ENCODE measurements at places on chromosomes 1 and 21.

- DNase-seq, result no peak
Measured at GRCh38 chr21:14993115-14993514, 71.7 kb downstream of the NRIP1 start.

- no peak for DNase-seq
Measured at GRCh38 chr1:202567738-202568137, 142.5 kb downstream of the SYT2 start.

DNA sequence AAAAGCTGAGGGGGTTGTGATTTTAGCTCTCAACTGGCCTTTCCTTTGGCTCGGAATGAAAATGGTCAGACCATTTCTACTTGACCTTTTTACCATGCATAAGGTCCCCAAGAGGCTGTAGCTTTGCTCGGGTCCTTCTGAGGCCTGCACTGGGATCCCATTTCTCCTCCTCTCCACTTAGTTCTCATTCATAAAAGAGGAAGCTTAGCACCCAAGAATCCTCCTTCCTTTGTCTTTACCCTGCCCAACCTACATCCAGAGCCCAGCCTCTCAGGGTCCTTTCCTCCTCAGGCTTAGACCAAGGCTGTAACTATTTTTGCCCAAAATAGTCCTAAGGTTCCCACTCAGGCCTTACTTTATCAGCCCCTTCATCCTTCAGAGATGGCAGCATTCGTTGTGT lies 6.0 kb upstream of the SLC27A3 start:
- no peak for DNase-seq

DNA sequence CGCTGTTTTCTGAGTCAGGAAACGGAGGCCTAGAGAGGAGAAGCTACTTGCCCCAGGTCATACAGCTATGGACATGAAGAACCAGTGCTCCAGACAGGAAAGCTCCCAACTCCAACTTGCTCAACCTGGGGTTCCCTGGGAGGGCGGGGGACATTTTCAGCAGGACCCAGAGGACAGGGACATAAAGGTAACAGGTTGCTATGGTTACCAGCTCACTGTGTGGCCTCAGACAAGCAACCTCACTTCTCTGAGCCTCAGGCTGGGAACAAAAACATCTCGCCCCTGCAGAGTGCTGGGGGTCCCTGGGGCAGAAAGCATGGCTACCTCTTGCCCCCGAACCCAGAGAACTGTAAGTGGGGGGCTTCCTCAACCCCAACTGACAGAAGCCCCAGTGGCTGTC lies 16.1 kb downstream of the FBXO2 start:
- no peak for DNase-seq

GRCh38 chr1:46948629-46949416 lies 7.5 kb upstream of the CYP4A11 start:
- no peak for DNase-seq

- DNase-seq, result no peak
Measured at GRCh38 chr1:77056525-77056924, 162.7 kb downstream of the PIGK start.

DNA sequence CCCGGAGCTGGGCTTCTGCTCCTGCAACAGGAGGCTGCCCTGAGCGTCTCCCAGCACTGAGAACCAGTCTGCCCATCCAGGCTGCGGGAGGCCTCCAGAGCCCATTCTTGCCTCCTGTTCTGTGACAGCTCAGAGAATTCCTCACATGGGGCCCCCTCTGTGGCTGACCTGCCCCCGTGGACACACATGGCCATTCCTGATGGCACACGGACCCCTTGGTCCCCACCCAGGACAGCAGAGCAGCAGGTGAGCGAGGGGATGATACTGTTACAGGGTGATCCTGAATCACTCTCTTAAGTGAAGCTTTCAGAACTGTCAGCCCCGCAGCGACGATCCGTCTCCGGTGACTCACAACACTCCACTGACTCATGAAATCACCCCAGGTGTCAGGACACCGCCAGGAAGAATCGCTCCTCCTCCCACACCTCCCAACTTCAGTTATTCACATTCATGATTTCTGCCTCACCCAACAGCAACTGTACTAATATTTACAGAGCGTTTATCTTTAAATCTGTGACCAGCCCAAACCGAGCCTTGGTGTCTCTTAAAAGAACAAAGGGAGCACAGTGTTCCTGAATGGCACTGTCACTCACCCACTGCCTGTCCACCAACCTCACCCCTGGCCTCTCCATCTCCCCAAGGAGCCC lies 22.5 kb downstream of the CHD5 start:
- DNase-seq, result peak; percentile 28

- DNase-seq, result peak; percentile 30
Measured at GRCh38 chr21:32733356-32733755, 5.5 kb upstream of the SYNJ1 start.

DNA sequence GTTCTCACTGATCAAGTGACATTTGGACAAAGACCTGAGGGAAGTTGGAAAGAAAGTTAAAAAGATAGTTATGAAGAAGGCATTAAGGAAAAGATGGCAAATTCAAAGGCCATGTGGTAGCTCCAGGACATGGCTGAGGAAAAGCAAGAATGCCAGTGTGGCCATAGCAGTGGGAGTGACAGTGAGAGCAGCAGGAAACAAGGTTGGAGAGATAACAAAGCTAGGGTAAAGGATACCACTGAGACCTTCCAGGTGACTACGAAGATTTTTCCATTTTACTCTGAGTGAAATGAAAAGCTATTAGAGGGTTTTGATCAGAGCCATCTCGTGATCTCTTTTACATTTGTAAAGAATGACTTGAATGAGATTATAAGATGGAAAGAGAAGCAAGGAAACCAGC lies 170.6 kb downstream of the SLC44A5 start:
- DNase-seq, result no peak

DNA sequence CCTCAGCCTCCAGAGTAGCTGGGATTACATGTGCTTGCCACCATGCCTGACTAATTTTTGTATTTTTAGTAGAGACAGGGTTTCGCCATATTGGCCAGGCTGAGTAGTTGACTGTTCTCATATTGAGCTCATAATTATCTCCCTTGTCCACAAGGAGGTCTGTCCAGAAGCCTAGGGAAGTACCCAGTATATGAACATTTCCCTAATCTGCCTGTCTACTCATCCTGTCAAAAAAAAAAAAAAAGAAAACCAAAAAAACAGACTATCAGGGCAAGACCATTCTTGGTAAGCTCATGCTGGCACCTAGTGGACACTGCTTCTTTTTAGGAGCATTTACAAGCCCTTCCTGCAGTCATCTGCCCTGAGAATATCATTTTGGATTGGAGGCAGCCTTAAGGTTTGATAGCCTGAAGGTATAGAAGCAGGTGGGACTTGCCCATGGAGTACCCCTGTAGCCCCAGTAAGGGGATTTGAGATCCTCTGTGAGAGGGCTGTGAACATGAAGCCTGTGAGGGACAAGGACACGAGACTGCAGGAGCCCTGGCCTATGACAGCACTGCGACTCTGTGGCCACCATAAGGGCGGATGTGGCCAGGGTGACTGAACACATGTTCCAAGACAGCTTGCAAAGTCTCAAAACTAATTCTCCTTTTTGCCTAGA lies 10.8 kb upstream of the DUSP12 start:
- DNase-seq, result no peak

GRCh38 chr1:233518344-233518743 lies 95.6 kb upstream of the KCNK1 start:
- DNase-seq, result peak; percentile 14

- DNase-seq, result no peak
Measured at GRCh38 chr1:162627662-162628296, 4.5 kb upstream of the DDR2 start.

GRCh38 chr21:42839271-42840231 lies 39.8 kb downstream of the WDR4 start:
- no peak for DNase-seq

DNA sequence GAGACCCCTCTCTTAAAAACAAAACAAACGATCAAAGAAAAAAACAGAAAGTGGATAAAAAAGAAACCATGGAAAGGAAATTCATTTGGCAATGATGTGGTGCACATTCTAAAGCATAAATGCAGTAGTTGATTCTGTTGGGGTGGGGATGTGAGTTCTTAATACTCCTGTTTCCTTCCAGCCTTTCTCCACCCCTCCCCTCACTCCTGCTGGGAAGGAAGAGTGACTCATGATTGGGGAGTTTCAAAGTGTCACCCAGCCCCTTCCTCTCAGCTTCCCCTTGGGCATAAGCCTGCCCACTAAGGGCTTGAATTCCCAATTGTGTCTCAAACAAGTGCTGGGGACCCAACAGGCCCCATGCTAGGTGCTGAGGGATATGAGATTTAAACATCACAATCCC lies 6.7 kb upstream of the PINK1 start:
- DNase-seq, result no peak

- DNase-seq, result no peak
Measured at GRCh38 chr1:218573925-218574324, 228.8 kb downstream of the TGFB2 start.
